ENCODE measurements at places on chromosomes 5 and 9. TPM values are rescaled to one million over a fixed set of nuclear protein-coding genes. Genes with fewer than 3 reads are reported as not detected.

ST8SIA4 gene
- 0.29 TPM for total RNA-seq

IL3 gene
- not detected for total RNA-seq

CTNND2 gene
- total RNA-seq = not detected

BTNL8 gene
- not detected for total RNA-seq

All from smooth muscle cell of trachea (primary cell).